Hematopoietic multipotent progenitor cell treated with erythropoietin and hydrocortisone succinate and interleukin-3 and kit ligand, for 6 days (in vitro differentiated cells): ENCODE measurements at places on chromosomes 13 and 19.

DNA sequence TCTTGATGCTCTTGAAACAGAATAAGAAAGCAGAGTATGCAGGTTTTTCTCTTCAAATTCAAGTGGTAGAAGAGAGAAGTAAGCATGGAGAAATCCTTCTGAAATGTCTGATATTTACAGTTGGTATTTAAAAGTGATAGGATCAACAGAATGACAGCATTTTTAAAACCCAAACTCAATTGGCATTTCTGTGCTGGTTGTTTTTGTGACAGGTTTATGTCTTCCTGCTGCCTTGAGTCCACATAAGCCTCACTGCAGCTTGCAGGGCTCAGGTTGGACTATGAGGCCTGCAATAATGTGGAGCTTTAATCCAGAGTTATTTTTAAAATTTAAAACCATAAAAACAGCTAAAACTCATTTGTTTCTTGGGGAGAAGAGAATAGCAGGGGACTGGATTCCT, 105.1 kb downstream of the ZAR1L start:
- no peak for DNase-seq

DNA sequence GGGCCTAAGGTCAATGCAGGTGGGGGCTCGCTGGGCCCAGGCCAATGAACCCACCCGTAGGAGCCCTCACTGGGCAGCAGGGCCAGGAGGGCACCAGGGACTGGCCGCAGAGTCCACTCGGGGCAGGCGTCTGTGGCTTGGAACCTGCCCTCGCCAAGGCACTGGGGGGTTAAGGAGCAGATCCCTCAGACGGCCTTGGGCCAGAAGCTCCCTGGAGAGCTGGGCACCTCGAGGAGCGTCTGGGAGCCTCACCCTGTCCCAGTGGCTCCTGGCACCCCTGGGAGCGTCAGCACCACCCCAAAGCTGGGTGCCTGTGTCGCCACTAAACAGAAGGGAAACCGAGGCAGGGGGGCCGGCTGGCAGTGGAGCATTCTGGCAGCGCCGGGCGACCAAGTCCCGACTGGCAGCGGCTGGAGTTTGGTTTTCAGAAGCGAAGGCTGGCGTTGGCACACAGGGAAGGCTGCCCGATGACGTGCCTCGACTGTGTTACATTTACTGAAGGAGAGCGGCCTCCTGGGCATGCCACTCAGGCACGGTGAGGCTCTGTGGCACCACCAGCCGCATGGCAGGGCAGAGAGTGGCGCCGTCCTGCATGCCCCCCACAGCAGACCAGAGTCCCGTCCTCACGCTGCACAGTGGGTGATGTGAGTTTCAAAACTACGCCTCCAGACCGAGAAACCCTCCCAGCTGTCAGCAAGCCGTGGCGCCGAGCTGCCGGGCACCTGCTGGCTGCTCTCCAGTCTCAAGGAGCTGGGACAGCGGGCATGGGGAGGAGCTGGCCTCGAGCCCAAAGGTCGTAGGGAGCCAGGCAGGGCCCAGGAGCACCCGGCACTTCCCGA, 9.2 kb upstream of the MEX3D start:
- DNase-seq, result no peak

- DNase-seq, result no peak
Measured at GRCh38 chr19:30060531-30061222, 118.6 kb downstream of the URI1 start.

DNA sequence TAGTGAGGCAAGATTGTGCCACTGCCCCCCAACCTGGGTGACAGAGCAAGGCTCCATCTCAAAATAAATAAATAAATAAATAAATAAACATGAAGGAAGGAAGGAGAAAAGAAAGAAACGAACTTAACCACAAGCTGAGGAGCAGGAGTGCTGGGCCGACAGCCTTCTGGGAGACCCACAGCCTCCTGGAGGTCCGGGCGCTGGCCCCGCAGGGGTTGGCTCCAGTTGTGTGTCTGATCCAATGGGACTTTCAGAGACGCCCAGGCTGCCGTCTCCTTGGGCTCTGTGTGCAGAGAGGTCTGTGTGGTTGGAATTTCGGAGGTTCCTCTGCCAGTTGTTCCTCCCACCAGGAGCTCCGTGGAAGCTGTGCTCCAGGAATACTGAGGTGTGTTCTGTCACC, 36.0 kb upstream of the MCF2L start:
- no peak for DNase-seq

DNA sequence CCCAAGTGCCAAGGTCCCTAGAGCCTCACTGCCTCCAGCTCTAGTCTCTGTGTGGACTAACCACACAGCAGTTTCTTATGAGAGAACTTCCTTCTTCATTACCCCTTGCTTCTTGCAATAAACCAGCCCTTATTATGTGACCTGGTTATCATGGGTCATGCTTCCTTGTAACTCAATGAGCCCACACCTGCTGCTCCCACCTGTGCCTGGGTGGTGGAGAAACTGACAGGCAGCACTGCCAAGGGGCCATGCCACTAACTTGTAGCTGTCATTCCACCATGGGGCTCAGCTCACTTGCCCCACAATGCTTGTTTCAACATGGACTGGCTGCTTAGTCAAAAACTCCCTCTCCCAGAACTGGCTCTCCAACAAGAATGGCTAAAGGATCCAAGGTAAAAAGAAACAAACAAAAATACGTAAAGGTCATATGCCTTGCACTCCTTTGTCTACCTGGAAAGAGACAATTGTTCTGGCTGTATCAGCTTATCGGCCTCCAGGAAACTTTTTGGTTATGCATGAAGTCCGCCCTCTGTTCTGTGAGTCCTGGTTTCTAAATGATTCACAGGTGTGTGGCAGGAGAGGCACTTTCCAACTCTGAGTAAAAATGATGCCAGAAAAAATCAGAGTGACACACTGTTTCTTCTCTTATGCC, 446.4 kb downstream of the COG6 start:
- DNase-seq, result no peak

DNA sequence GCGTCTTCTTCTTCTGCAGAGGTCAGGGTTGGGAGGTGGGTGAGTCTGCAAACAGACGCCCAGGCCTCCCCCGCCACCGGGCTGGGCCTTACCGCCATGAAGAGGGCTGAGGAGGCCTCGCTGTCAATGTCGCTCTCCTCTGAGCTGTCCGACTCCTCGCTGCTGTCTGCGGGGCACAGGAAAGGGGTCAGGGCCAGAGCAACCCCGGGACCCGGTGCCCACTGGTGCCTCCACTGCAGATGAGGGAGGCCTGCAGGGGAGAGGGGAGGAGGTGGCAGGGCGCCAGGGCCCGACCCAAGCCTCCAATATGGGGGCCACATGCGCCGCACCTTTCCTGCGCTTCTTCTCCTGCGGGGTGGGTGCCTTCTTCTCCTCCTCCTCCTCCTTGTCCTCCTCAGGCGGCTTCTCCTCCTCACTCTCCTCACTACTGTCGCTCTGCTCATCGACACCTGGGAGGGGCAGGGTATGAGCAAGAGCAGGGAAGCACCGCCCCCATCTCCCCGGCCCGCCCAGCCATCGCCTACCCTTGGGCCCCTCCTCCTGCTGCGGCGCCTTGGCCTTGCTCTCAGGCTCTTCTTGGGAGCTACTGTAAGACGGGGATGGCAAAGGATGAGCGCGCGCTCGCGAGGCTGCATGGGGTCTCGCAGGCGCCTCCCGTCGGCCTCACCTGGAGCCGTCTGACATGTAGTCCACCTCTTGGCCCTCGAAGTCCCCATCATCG, 5.5 kb upstream of the PSPN start:
- no peak for DNase-seq

- DNase-seq, result peak; percentile 86
Measured at GRCh38 chr13:114339857-114340534, 25.7 kb downstream of the CHAMP1 start.

DNA sequence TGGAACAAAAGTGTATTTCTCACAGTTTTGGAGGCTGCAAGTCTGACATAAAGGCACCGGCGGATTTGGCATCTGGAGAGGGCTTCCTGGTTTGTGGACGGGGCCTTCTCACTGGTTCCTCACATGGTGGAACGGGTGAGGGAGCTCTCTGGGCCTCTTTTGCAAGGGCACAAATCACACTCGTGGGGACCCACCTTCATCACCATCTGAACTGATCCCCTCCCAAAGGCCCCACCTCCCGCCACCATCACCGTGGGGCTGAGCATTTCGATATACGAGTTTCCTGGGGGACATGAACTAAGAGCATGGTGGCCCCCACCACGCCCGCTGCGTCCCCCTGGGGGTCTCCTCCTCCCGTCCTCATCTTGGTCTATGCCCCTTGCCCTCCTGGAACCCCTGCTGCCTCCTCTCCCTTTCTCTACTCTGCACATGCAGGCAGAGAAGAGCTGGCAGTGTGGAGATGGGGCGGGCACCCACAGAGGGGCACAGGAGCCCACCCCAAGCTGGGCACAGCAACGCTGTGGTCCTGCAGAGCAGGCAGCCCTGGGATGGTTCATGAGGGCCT, 20.8 kb upstream of the SPACA7 start:
- DNase-seq, result no peak

- DNase-seq, result no peak
Measured at GRCh38 chr19:51044327-51044726, 9.5 kb upstream of the KLK12 start.

- no peak for DNase-seq
Measured at GRCh38 chr13:110397436-110398115, 90.5 kb downstream of the COL4A2 start.

DNA sequence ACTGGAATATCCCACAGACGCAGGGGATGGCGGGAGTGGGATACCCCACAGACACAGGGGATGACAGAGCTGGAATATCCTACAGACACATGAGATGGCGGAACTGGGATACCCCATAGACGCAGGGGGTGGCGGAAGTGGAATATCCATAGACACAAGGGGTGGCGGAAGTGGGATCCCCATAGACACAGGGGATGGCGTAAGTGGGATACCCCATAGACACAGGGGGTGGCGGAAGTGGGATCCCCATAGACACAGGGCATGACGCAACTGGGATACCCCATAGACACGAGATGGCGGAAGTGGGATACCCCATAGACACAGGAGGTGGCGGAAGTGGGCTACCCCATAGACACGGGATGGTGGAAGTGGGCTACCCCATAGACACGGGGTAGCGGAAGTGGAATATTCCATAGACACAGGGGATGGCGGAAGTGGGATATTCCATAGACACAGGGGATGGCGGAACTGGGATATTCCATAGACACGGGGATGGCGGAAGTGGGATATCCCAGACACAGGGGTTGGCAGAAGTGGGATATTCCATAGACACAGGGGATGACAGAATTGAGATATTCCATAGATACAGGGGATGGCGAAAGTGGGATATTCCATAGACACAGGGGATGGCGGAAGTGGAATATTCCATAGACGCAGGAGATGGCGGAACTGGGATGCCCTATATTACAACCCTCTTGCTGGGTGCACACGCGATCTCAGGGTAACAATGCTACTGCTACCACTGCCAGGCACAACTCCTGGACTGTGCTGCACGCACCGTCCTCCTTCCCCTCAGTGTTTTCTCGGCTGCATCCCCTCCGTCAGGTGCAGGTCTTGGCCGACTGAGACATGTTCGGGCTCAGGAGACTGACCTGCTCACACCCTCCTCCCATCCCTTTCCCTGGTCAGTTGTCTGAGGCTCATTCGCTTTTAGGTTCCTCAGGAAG, 28.1 kb downstream of the ZNF787 start:
- no peak for DNase-seq

- no peak for DNase-seq
Measured at GRCh38 chr19:12581100-12581499, 29.5 kb downstream of the ZNF490 start.
